ENCODE measurements at places on chromosomes 7 and 10.

DNA sequence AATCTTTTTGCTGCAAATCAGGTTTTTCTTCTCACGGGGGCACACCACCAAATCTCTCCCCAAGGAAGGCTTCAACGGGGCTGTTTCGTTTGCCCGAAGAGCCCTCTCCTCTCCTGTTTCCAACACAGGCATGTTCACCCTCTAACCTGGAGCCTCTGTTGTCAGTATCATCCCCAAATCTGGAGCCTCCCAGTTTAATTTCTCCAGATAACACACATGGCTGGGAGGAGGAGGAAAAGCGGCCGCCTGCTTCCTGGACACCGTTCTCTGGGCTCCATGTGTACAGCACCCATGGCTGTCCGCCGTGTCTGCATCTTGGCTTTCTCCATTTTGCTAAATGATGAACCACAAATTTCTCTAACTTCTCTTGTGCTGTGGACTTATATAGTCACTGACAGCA is 214.5 kb downstream of the DIP2C start:
- no peak for DNase-seq

DNA sequence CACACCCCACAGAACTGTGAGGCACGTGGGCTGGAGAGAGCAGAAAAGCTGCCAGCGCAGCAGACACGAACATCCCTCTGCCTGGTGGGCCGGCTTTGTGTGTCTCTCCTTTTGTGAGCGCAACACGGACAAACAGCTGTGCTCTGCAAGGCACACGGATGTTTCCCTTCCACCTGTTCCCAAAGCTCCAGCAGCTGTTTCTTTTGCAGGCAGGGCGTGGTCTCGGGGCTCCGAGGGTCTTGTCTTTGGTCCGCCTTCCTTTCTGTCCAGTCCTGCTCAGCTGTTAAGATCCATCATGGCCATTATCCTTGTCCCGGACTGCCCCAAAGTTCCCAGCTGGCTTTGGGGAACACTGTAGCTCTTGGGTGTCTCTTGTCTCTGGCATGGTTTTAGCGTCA is 32.7 kb upstream of the SH2B2 start:
- DNase-seq: no peak

DNA sequence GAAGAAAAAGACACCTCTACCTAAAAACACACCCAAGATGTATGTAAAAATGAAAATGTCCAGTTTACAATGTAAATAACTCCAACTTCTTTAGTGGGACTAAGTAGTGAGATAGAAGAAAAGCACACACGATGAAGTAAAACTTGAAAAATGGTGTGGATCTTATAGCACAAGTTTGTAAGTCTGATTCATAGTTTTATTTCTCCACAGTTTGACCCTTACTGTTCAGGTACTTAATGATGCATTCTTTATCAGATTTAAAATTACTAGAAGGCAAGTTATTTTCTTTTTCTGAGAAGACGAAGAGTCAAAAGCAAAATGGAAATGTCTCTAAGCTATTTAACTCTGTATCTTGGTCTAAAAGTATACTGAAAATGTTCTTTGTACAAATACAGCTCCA is 6.1 kb downstream of the NAMPT start:
- DNase-seq: no peak

DNA sequence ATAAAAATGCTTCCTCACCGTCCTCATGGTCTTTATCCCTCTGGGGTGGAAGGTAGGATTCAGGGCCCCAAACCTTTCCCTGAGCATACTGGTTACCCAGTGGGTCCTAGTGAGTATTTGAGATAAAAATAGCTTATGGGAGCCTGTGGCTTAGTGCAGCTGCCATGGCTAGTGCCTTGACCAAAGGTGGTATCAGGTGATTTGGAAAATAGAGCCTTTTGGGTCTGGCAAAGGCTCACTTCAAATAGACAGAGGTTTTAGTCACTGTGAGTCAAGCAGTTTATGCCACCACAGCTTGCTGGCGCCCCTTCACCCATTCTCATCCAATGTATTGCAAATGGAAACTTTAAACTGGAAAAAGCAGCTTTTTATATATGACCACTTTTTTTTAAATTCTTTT is 30.4 kb downstream of the PLAU start:
- no peak for DNase-seq

- DNase-seq: no peak
Observed at GRCh38 chr7:31613604-31614003, 73.4 kb upstream of the PPP1R17 start.

All from T47D (cell line).